Progenitor cell of endocrine pancreas (in vitro differentiated cells): ENCODE measurements at places on chromosomes 2 and 18.

DNA sequence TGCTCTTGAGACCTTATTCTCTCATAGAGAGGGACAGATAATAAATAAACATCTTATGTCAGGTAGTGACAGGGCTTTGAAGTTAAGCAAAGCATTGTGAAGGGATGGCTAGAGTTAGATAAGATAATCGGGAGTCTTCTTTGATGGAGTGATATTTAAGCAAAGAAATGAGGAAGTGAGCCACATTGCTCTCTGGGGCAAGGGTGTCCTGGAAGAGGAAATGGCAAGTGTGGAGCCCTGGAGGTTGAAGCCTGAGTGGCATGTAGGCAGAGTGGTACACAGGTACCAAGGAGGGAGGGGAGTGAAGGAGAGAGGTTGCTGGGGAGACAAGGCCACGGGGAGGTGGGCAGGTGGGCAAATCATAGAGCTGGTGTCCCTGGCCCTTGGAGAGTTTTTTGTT lies 110.2 kb downstream of the CTAGE1 start:
- no peak for DNase-seq

- DNase-seq, result no peak
Observed at GRCh38 chr2:208265371-208265800, 669 bp upstream of the PIKFYVE start.

DNA sequence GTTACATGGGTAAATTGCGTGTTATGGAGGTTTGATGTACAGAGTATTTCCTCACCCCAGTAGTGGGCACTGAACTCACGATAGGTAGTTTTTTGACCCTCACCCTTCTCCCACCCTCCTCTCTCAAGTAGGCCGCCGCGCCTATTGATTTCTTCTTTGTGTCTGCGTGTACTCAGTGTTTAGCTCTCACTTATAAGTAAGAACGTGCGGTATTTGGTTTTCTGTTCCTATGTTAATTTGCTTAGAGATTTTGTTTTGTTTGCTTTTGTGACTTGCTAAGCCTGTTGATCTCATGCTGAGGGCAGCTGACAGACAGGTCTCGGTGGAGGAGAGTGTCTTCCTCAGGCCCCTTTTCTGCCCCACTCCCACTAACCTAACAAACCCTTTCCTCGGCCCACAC lies 36.2 kb downstream of the ACOXL start:
- no peak for DNase-seq

- no peak for DNase-seq
Observed at GRCh38 chr2:224716201-224716600, at the start of gene CCDC195. Gene CCDC195, minus strand, starts transcription at chr2:224716365. Its CDS starts 0 bp downstream, at chr2:224716365.

DNA sequence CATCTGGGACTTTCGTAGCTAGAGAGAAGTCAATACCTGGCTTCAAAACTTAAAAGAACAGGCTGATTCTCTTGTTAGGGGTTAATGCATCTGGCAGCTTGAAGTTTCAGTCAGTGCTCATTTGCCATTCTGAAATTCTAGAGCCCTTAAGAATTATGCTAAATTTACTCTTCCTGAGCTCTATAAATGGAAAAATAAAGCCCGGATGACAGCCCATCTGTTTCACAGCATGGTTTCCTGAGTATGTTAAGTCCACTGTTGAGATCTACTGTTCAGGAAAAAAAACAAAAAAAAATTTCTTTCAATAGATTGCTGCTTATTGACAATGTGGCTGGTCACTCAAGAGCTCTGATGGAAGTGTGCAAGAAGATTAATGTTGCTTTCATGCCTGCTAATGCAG lies 101.3 kb upstream of the RPE start:
- no peak for DNase-seq

DNA sequence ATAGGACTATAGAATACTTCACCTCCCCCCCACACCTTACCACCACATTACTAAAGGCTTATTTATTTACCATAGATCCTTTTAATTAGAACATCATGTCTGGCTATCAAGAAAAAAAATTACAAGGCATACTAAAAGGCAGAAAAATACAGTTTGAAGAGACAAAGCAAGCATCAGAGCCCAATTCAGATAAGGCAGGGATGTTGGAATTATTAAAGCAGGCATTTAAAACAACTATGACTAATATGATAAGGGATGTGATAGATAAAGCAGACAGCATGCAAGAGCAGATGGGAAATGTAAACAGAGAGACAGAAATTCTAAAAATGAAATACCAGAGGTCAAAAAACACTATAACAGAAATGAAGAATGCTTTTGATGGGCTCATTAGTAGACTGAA lies 55.4 kb upstream of the SMIM21 start:
- DNase-seq, result no peak

- no peak for DNase-seq
Observed at GRCh38 chr2:129812071-129812470, 167.4 kb upstream of the RAB6C start.

DNA sequence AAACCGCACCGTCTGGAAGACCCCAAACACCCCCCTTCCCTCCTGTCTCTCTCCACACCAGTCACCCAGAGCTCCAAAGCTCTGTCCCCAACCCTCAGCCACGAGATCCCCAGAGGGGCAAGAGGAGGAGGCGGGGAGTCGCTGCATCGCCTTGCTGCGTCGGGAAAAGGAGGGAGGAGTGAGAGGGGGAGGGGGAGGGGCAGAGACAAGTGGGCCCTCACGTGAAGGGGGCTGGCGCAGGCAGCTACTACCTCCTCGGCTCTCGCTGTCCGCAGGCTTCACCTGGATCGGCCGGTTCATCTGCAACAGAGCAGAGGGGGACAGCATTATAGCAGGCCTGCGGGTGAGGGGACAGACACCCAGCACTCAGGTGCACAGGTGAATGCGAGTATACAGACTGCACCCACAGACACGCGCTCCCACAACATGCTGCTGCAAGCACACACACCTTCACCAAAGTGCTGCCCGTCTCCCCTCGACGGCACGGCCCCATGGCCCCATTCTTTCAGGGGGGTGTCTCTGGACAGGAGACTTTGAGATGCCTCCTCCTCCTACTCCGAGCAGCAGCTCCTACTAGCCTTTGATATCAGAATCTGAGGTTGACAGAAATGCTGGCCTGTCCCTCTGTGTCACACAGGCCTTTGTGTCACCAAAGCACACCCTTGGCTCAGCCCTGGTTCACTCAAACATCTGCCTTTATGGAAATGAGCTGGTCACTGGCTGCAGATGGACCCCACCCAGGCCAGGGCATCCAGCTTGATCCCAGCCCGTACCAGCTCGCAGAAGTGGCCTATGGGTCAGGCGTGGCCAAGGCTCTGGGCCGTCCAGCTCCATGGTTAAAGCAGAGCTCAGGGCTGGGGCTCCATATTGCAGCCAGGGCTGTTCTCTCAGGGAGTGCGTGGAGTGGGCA lies 243.8 kb downstream of the CELF4 start:
- no peak for DNase-seq

DNA sequence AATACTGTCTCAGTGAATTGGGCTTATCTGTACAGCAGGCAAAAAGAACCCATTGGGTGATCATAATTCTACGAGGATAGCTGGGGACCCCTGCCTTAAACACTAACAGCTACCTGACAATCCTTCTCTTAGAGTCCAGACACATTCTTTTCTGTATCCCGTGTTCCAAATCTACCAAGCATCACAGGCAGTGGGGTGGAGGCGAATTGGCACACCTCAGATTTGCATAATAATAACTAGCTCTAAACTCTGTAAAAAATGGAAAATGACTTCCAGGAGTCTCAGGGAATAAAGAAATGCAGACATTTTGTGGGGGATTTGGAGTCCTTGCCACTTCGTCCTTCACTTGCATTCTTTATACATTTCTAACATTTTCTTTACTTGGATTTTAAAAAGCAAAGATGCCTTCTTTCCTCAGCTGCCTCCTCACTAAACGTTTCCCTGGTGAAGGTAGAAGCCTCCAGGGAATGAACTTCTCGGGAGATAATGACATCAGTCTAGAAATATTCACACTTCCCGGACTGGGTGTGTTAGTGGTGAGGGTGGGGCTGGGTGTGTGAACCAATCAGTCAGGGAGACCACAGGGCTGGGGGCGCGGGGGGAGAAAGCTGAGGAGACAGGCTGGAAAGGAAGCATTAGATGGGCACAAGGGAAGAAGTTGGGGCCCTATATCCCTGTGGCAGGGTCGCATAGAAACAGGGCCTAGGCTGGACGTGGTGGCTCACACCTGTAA lies 59.1 kb upstream of the BOD1L2 start:
- DNase-seq, result no peak

- no peak for DNase-seq
Observed at GRCh38 chr2:38153476-38154135, 77.7 kb upstream of the CYP1B1 start.

- no peak for DNase-seq
Observed at GRCh38 chr18:13232086-13232917, 13.7 kb downstream of the LDLRAD4 start.

GRCh38 chr2:39512941-39513340 lies 75.9 kb upstream of the MAP4K3 start:
- no peak for DNase-seq

DNA sequence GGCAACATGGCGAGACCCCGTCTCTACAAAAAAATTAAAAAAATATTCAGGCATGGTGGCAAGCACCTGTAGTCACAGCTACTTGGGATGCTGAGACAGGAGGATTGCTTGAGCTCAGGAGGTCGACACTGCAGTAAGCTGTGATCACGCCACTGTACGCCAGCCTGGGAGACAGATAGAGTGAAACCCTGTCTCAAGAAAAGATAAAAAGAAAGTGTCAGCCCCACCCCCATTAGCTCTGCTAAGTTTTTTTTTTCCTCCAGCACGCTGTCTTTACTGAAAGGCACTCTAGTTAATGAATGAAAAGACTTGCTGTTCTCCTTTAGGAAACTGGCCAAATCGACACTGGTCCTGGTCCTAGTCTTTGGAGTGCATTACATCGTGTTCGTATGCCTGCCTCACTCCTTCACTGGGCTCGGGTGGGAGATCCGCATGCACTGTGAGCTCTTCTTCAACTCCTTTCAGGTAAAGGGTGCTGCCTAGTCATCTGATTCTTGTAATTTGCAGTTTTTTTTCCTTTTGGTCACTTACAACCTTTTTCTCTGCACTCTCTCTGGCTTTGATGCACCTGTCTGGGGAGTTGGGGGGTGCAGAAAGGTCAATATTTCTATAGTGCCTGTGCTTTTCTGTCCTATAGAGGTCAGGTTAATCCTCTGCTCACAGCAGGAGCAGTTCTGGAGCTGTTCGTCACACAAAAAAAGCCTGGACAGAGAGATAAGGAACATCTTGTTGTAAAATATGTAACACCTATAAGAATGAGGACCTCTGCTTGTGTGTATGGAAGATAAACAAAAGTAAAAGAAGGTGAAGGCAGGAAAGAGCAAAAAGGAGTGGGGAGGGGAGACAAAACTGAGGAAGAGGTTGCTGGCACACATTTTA lies 82.3 kb downstream of the PTH2R start:
- DNase-seq, result no peak

DNA sequence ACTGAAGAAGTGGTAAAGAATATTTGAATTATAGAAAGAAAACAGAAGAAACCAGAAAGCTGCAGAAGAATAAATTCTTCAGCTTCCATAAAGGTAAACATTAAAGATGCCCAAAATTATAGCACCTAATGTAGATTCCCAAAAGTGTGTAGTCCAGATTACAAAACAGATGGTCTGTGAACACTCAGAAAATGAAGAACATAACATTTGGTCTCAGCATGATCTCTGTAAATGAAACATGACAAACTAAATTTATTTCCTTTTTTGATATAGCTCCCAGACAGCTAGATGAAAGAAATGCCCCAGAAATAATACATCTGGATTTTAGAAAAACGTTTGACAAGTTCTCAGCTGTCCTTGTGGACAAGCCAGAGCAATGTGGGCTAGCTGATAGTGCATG lies 794.2 kb upstream of the NXPH2 start:
- DNase-seq, result no peak

DNA sequence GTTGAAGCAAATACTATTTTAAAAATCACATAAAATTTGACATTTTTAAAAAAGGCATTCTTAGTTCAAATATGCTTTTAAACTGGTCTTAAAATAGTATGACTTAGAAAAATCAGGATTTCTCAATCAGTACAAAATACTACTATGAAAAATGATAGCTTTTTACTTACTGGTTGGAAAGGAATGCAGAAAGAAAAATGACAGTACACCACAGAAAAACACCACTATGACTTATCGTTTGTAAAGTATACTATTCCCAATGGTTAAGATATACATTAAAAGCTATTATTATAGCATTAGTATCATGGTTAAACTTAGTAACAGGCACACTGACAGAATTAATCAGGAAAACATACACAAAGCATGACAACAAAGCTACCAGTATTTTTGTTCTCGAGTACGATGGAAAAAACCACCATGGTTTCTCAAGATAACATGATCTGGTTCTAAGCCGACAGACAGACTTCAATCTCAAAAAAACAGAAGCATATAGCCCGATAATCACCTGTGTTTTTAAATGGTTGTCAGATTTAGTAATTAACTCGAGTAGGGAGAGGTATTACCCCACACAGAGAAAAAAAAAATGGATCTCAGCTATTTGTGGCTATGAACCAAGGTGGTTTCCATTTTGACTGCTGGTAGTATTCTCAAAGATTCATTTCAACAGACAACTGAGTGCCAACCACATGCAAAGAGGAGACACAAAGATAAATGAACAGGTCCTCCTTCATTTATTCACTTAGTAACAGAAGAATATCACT lies 39.1 kb downstream of the CUL3 start:
- no peak for DNase-seq

DNA sequence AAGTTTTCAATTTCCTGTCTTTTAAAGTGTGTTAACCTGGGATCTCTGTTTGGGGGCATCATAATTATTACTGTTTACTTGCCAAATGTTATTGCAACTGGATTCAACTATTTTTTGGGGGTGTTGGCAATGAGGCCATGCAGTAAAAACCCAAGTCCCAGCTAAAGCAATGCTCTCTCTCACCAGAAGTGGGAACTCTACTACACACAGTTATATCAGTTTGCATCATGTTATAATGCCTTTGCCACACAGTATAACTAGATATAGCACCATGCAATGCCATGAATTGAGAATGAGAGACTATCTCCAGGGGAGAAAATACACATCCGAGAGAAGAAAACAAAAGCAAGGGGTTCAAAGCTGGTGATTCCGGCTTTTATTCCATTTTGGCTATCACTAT lies 79.0 kb downstream of the GCA start:
- no peak for DNase-seq

GRCh38 chr2:120754067-120754960 lies 18.6 kb downstream of the GLI2 start:
- no peak for DNase-seq

DNA sequence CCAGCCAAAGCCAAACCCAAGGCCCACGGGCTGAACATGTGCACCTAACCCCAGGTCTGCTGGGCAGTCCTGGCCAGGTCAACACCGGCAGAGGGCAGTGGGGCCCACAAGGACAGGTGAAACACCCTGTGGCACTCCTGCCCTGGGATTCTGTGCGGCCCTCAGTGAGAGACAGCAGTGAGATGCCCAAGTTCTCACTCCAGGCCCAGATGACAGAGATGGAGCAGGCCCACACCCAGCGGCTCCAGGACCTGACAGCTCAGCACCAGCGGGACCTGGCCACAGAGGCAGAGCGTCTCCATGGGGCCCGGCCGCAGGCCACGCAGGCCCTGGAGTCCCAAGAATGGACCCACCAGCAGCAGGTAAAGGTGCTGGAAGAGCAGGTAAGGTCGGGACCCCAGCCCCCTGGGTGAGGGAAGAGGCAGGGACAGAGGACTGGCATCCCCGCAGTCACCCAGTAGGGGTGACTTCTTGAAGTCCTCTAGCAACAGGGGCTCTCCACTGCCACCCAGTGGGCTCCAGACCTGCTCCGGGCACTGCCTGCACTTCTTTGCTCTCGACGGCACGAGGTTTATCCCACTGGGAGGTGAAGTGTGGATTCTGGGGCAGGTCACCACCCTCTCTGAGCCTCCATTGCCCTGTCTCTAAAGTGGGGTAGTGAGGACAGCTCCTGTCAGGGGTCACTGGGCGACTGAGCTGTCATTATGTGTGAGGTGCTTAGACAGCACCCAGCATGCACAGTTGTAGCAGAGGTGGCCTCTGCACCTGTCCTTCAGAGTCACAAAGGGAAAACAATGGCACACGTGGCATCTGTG lies 8.8 kb upstream of the SNED1 start:
- no peak for DNase-seq
